ENCODE measurements at places on chromosomes 13 and 19. TPM values are rescaled to one million over a fixed set of nuclear protein-coding genes. Genes with fewer than 3 reads are reported as not detected.

KIR2DL1 gene
- total RNA-seq, result not detected

LHFPL6 gene
- total RNA-seq, result 17.8 TPM

ERICH6B gene
- not detected for total RNA-seq

DMKN gene
- total RNA-seq, result not detected

NALCN gene
- 21.6 TPM for total RNA-seq

F2RL3 gene
- not detected for total RNA-seq

CATSPERD gene
- not detected for total RNA-seq

CD70 gene
- not detected for total RNA-seq

SARS2 gene
- 15.3 TPM for total RNA-seq

FUT2 gene
- not detected for total RNA-seq

AKAP8 gene
- 16.6 TPM for total RNA-seq

TMIGD2 gene
- 0.31 TPM for total RNA-seq

IL27RA gene
- total RNA-seq, result 5.6 TPM

SLC25A42 gene
- total RNA-seq, result 16.3 TPM

ODAD3 gene
- total RNA-seq, result 0.63 TPM

KL gene
- 1.9 TPM for total RNA-seq

URAD gene
- not detected for total RNA-seq

ZNF234 gene
- 39.8 TPM for total RNA-seq

LGALS4 gene
- not detected for total RNA-seq
